ENCODE measurements at places on chromosomes 1 and 21.

DNA sequence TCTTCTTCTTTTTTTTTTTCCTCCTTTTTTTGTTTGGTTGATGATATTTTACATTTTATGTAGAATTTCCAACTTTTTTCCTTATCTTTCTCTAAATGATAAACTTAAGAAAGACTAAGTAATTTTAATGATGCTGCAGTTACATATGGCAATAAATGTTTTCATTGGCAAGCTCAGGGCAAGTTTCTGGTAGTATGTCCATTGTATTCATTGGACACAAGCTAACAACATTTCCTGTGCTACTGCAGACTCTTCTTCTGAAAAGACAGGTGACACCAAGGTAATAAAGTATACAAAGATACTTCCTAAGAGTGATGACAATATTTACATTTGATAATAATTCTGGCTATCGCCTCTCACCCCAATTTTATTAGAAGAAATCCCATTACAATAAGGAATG lies 219.2 kb upstream of the NFIA start:
- no peak for DNase-seq

DNA sequence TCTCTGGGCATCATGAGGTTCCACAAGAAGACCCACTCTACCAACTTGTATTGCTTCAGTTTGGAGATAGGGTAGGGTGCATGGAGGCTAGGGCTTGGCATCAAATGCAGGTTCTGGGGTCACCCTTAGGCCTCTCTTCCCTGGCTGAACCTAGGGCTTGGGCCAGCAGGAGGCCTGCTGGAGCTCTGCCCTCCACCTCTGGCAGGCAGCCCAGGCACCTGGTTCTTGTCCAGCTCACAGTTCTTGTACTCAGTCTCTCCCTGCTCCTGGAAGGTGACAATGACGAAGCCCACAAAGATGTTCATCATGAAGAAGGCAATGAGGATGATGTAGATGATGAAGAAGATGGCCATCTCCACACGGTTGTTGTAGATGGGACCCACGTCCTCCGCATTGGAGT lies 37.5 kb upstream of the KIF21B start:
- no peak for DNase-seq

DNA sequence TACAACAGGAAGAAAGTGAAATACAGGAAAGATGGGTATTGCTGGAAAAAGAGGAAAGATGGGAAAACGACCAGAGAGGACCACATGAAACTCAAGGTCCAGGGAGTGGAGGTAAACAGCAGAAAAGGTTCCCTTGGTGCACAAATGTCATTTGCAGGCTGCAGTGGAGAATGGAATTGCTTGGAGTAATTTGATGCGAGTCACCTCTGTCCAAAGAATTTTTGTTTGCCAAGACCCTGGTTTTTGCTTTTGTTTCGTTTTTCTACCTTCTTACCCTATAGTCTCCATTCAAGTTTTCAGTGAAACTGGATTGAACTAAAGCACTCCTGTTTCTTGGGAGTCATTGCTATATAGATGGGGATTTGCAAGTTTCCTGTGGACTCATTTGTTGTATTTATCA lies 464.3 kb downstream of the CAMTA1 start:
- DNase-seq = no peak

GRCh38 chr1:180229483-180230415 lies at the start of gene LHX4:
Gene LHX4 (plus strand): TSS chr1:180230264. CDS start chr1:180230530, 266 bp downstream.
- no peak for DNase-seq

DNA sequence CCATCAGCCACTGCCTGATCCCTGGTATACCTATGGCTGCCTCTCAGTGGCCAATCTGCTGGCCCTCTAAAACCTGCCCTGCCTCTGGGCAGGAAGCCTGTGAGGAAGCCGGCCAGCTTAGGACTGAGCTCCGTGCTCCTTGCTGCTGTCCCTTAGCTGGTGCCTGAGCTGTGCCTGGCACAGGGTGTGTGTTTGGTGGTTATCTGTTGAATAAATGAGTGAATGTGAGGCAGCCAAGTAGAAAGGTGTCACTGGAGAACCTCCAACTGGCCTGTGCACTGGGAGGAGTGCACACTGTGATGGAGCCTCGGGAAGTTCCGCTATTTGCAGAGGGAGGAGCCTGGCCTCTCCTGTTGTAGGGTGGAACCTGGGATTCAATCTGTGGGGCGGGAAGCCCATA lies 63.4 kb upstream of the STUM start:
- DNase-seq = no peak

DNA sequence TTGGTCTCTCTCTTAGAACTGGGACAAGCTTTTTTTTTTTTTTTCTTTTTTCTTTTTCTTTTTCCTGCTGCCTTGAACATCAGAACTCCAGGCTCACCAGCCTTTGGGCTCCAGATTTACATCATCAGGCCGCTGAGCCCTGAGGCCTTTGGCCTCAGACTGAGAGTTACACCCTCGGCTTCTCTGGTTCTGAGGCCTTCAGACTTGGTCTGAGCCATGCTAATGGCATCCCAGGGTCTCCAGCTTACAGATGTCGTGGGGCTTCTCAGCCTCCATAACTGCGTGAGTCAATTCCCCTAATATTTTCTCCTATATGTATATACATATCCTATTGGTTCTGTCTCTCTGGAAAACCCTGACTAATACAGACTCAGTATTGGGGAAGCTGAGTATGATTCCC lies 36.5 kb upstream of the RC3H1 start:
- DNase-seq = no peak

- no peak for DNase-seq
Observed at GRCh38 chr1:175537571-175537970, 205.8 kb downstream of the TNR start.

DNA sequence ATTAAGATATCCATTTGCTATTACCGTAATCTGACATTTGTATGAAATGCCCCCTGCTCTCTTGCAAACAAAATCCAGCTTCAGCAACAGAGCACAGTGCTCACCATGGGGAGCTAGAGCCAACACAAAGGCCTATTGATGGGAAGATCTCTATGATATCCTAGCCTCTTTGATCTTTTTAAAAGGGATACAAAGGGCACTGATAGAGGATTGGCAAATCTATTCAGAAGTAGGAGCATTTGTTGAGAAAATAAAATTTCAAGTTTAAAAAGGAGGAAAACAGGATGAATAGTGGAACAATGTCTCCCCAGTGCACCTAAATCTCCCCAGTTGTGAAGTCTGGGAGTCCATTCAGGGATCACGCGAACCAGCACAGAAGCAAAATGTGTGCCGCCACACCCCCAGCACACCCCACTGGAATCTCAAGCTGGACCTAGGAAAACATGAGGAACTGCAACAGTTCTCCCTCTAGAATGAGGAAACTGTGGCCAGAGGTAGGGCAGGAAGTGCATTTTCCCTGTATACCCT lies 32.2 kb downstream of the MRAP start:
- no peak for DNase-seq

- no peak for DNase-seq
Observed at GRCh38 chr1:182968151-182968741, 15.3 kb upstream of the SHCBP1L start.

- no peak for DNase-seq
Observed at GRCh38 chr1:157968508-157968907, 24.9 kb upstream of the KIRREL1 start.

- no peak for DNase-seq
Observed at GRCh38 chr1:31751822-31752241, 12.3 kb downstream of the ADGRB2 start.

DNA sequence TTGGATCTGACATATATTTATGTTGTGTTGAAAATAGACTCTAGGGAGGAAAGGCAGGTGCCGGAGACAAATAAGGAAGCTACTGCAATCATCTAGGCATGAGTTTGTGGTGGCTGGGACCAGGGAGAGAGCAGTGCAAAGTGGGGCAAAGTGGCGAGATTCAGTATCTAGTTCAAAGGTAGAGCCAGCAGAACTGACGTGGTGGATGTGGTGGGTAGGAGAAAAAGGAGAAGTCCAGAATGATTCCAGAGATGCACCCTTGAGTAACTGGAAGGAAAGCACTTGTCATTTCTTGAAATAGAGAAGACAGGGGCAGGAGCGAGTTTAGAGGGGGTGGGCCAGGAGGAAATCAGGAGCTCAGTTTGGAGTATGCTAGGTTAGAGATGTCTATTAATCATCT lies 275.2 kb downstream of the KAZN start:
- DNase-seq = no peak

- DNase-seq = no peak
Observed at GRCh38 chr1:2260917-2261316, 32.8 kb downstream of the SKI start.

DNA sequence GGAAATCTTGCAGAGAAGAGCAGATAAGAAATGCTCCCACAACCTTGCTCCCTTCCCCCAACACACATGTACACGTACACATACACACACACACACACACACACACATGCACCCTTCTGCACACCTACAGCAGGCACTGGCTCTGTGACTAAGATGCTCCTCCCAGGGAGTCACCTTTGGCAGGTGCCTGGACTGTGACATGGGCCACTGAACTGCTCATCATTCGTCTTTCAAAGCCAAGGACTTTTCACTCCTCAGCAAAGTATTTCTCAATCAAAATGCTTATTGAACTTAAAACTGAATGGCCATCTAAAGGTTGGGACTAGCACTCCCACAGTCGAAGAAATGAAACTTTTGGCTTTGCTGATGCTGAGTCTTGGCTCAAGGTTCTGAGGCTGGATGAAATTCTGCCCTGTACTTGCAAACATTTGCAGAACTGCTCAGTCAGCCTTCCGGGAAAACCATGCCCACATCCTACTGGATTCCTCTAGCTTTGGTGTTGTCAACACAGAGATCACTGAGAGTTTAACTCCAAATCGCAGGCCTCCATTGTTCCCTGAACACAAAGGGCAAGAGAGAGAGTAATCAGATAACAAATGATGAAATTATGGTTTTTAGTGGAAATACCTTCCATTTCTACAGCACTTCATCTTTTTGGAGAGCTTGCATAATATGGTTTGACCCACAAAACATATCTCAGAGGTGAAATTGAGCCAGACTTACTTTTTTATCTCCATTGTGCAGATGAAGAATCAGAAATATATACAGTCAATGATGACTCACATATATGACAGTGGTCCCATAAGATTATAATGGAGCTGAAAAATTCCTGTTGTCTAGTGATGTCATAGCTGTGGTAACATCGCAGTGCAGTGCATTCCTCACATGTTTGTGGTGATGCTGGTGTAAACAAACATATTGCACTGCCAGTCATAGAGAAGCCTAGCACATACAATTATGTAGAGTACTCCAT lies 72.4 kb upstream of the BCAR3 start:
- DNase-seq = no peak

DNA sequence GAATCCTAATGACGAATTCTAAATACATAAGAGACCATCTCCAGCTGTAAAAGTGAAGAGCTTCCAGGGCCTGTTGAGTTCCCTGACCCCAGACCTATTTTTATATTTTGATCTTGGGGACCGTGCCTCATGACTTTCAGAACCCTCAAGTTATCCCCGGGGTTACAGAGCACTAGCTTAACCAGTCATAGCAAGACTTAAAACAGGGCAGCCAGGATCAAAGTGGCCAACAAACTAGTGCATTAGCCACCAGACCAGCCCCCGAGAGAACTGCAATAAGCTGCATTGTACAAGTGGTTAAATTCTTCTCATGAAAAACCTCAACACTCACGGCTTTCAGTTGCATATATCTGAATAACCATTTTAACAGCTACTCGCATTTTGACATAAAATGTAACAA lies 183.0 kb downstream of the BARHL2 start:
- no peak for DNase-seq

DNA sequence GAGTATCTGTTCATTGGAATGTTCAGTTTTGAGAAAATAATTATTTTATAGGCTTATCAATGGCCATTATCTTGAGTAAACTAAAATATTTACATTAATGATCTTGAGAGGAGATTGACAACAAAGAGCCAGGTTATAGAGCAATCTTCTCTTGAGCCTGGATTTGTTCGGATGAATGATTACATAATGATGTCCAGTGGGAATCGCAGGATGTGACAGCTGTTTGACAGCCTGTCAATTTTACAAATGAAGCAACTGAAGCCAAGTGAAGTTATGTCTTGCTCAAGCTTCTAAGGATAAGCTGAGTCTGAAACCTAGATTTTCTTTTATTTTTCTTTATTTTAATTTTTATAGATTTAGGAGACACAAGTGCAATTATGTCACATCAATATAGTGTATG lies 52.1 kb upstream of the BACH1 start:
- DNase-seq = no peak

GRCh38 chr21:34580181-34580700 lies 34.7 kb downstream of the RCAN1 start:
- no peak for DNase-seq

DNA sequence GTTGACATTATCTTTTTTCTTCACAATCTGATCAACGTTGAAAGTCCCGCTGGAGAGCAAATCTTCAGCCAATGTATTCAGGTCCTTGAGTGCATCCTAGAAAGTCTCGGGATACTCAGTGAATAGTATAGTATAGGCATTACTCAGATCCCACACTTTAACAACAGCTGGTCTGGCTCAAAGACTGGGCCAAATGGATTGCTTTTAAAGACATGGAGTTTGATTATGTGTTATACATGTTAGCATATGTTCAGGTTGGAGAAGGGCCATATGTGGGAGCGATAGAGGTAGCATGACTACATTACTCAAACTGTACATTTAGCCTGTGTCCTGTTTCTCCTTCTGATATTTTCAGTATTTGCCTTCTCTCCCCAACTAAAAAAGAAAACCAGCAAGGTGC lies 33.1 kb downstream of the OR10Z1 start:
- no peak for DNase-seq

DNA sequence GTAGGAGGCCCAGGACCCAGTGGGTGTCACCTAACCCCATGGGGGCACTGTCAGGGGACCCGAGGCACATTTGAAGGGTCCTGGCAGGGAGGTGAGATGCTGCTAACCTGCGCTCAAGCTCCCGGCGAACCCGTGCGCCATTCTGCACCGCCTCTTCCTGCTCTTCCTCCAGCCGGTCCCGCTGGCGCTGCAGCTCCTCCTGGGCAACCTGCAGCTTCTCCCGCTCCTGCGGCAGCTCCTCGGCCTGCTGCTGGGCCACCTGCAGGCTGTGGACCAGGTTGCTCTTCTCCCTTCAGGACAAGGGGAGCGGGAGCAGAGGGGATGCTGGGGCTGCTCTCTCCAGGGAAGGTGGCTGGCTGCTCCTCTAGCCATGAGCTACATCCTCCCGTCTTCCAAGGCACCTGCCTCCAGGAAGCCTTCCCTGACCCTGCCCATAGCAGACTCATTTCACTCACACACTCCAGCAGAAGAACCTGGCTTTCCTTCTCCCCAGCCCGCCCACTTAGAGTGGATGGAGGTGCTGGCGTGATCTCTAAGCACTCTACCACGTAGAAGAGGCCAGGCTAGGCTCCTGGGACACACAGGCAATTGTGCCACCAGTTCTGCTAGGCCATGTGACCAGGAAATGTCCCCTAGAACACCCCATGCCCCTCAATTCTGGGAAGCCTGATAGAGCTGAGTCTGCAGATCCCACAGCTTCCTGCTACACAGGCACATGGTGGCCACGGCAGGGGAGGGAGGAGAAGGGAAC lies 15.2 kb upstream of the NBPF1 start:
- no peak for DNase-seq

GRCh38 chr1:39639305-39640130 lies at the start of gene HEYL:
Gene HEYL (minus strand): TSS chr1:39639643. CDS start chr1:39639625, 18 bp downstream.
- DNase-seq = peak; percentile 52

GRCh38 chr1:212470059-212470458 lies 37.3 kb downstream of the NENF start:
- DNase-seq = no peak

GRCh38 chr1:37919277-37919676 lies 27.6 kb downstream of the INPP5B start:
- DNase-seq = no peak

- DNase-seq = no peak
Observed at GRCh38 chr1:14773396-14774025, 175.0 kb downstream of the KAZN start.

GRCh38 chr1:223401873-223402789 lies 8.9 kb downstream of the CCDC185 start:
- no peak for DNase-seq
